Fibroblast of the aortic adventitia (primary cell): ENCODE measurements at places on chromosomes 3 and 15.

GRCh38 chr3:195285372-195285771, 14.4 kb upstream of the XXYLT1 start:
- DNase-seq = no peak

GRCh38 chr3:69005071-69005790, 8.3 kb downstream of the EOGT start:
- peak; percentile 33 for DNase-seq

- no peak for DNase-seq
Observed at GRCh38 chr3:23648996-23649395, 156.8 kb upstream of the UBE2E1 start.

- no peak for DNase-seq
Observed at GRCh38 chr3:178002113-178002512, 534.1 kb upstream of the KCNMB2 start.

GRCh38 chr3:85796140-85796539, 837.4 kb downstream of the CADM2 start:
- DNase-seq = no peak

DNA sequence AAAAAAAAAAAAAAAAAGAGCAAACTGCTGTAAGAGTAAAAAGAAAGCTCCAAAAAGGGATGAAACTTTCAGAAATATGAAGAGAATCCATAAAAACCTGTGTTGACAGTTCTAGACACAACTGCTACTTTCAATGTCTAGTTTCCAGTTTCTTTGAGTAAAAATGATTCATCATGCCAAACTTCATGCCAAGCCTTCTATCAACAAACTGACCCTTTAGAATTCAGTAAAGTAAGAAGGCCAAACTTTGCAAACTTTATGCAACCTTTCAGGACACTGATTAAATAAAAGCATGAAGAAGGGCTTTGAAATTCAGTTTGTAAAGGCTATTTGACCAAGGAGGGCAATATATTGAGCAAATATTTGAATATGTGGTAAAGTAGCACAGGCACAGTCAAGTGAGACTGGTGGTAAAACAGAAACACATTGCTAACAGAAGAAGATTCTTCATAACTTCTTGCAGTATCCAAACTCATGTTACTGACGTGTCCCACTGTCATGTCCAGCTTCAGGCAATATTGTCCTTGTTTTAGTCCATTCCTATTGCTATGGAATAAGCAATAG, 56.3 kb upstream of the CFAP20DC start:
- DNase-seq = peak; percentile 10

DNA sequence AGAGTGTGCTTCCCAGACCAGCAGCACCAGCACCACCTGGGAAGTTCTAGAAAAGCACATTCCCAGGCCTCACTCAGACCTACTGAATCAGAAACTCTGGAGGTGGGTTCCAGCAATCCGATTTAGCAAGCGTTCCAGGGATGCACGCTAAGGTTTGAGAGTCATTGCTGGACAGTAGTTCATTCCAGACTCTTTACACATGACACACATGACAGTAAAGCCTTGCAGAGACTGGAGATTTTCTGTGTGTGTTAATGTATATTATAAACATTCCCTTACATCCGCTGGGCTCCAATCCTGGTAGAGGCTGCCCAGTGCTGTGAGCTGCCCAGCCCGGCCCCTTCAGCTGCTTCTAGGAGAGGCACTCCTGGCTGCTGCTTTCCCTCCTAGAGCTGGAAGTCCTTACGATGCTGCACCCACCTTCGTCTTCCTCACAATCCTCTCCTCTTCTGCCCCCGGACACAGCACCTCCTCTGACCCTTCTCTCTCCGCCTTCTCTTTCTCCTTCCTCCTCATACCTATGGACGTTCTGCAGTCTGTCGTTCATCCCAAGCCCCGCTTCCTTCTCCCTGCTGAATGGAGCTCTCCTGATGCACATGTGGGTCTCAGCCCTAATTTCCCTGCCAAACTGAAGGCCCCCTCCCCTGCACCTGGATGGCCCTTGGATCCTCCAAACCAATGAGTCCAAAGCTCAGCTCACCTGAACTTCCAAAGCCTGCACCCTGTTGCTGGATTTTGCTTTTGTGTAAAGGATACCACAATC, 44.4 kb downstream of the ITGA11 start:
- no peak for DNase-seq

- DNase-seq = no peak
Observed at GRCh38 chr15:36826948-36827347, 247.5 kb downstream of the CDIN1 start.

GRCh38 chr3:46456118-46456517, 8.6 kb downstream of the LTF start:
- no peak for DNase-seq

GRCh38 chr3:17431004-17431403, 311.4 kb downstream of the TBC1D5 start:
- peak; percentile 63 for DNase-seq

GRCh38 chr3:35184775-35185174, 454.6 kb upstream of the ARPP21 start:
- no peak for DNase-seq

DNA sequence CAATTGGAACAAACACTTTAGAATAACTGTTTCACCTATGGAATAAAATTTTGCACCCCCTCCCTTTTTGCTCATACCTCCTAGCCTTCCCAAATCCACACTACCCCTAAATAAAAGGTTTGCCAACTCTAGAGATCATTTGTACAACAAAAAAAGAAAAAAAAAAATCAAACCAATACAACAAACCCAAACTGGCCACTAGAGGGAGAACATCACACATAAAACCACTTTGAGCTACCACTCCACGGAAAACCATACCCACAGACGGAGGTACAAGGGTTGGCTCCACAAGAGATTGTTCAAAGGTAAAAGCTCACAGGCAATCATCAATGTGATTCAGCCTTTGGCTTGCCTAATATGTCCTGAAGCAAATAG, 47.6 kb downstream of the SETMAR start:
- peak; percentile 88 for DNase-seq

DNA sequence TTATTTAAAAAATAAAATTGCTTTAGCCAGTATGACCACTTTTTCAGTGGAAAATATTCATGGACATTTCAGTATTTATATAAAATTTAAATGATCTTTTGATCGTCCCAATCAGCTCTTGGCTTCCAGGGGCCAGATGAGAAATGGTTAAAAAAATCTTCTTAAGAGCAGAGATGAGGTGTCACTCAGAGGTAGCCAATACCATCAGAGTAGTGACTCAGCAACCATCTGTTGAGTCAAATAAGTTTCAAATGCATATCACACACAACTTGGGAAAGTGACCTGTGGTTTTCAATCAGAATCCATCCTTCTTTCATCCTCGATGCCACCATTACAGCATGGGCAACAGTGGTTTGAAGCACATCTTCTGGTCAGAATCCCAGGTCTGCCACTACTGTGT, 958.8 kb upstream of the NR2F2 start:
- DNase-seq = peak; percentile 2

GRCh38 chr3:62950210-62950609, 75.0 kb upstream of the CADPS start:
- DNase-seq = no peak

DNA sequence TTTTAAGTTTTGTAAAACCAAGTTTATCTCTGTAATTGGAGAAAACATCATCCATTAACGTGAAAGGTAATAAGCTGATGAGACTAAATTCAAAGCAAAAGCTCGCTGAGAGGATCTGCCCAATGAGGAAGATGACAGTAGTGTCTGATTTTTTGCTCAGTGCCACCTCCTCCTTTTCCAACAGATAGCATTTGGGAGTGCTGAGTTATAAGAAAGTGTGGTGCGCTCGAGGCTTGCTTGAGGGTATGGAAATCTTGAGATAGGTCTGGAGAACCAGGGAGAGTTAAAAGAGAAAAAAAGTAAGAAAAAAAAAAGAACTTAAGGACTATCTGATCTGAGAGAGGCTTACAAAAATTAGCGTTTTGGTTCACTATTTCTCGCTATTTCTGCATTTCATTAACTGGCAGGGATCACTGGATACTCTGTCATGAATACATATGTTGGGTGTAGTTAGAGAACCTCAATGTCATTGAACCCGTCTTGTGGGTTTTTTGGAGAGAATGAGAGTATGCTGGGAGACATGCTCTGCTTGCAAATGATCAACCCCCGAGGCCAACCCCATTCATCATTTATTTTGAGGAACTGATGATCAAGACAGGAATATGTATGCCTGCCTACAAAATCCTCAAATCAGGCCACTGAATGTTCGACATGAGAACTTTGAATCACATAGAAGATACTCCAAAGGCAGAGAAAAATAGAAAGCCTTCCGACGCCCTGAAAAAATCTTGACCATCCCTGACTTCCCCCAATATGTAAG, 973 bp upstream of the USP13 start:
- DNase-seq = no peak

DNA sequence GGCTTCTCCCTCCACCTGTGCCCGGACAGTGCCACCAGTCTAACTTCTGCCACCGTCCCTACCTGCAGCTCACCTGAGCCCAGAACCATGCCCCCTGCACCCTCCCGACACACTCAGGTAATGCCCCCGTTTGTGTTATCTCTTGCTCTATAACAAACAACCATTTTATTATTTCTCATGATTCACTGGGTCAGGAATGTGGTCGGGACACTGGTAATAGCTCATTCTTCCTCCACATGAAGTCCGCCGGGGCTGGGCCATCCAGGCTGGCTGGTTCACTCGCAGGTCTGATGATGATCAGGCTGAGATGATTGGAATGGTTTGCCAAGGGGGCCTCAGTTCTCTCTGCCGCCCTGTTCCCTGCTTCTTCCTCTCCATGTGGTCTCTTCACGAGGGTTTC, 20.3 kb upstream of the NR2E3 start:
- DNase-seq = no peak

GRCh38 chr15:74790080-74790916, 8.4 kb downstream of the CSK start:
- peak; percentile 67 for DNase-seq

GRCh38 chr15:98164571-98164970, 204.1 kb downstream of the ARRDC4 start:
- DNase-seq = peak; percentile 21

DNA sequence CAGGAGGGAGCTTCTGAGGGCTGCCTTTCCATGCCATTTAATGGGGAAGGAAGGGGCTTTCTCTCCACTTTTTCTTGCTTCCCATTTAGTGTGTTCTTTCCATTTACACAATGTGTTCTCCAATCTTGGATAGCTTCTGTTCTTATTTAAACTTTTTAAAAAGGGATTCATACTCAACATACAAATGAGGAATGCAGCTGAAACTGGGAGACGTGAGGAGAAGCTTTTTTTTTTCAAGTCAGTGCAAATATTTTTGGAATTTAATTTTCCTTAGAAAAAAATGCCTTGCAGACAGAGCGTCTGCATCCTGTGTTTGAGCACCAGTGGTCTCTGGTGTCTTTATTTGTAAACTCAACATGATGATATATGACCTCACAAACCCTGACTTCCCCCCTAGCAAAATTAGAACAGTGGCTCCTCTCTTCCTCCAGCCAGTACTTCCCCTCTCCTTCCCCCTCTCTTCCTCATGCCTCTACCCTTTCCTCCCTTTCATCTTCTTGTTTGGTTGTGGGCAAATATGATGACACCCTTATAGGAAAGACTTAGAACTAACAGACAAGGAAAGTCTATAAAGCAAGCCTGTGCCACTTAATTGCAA, 48.1 kb upstream of the PCSK6 start:
- DNase-seq = no peak

DNA sequence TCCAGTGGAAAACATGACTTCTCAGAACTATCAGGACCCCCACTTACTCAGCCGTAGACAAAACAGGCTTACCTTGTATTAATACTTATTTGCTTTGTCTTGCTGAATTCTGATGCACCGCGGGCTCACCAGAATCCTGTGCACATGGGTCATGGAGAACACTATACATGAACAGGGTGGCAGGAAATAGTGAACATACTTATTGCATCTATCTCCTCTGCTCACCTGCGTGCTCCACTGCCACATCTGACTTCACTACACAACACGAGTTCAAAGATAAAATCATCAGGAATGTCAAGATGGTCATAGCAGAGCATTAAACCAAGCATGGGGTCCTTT, 10.7 kb upstream of the MAPK6 start:
- no peak for DNase-seq

- DNase-seq = peak; percentile 99
Observed at GRCh38 chr15:38130740-38131498, 121.7 kb upstream of the SPRED1 start.

GRCh38 chr15:100681335-100681746, 79.0 kb downstream of the ASB7 start:
- DNase-seq = no peak

DNA sequence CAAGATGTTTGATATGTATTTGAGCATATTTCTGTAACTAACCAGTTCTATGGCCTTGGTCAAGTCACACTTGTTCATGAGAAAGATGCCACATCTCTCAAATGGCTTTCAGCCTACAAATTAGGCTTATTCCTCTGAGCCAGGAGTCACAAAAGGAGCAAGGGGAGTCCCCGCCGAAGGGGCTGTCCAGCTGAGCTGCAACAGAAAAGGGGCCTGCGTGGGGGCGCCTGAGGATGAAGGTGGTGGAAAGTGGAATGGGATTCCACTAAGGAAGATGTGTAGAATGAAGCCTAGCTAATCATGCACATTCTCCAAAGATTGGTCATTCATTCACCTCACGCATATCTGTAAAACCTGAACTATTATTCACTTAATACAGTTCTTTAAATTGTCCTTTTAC, 19.1 kb downstream of the ALDH1L1 start:
- DNase-seq = no peak

DNA sequence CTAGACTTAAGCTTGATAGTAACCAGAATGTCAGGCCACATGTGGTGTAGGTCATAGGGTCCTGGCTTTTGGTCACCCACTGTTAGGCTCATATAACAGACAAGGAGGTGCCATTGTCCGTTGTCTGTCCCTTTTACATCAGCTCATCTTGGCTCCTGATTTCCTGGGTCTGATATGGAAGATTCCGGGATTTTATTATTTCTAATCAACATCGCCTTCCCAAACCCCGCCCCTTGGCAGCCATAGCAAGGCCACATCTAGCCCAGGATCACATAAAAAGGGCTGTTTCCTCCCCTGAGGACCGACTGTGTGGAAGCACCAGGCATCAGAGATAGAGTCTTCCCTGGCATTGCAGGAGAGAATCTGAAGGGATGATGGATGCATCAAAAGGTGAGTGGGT, at the start of gene TGM4:
Gene TGM4, plus strand, starts transcription at position 301 of the 400 bp plus-strand sequence. Its CDS starts 71 bp downstream, at position 372.
- no peak for DNase-seq

- no peak for DNase-seq
Observed at GRCh38 chr3:30668051-30668609, 61.7 kb downstream of the TGFBR2 start.

DNA sequence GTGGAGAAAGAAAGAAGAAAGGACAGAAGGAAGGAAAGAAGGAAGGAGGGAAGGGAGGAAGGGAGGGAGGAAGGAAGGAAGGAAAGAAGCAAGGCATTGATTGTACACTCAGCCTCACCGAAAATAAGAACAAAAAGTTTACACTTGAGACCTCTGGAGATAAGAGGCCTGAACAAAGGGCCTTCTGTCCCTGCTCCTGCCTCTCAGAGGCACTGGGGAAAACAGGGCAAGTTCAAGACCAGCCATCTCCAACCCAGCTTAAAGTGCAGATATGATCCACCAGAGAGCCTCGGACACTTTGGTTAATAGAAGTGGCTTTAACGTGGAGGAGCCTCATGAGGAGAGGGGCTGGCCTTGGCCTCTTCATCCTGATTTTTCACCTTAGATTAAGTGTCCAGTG, 582.9 kb upstream of the PPP2R3A start:
- DNase-seq = no peak
